Right lung (tissue), 10 donors: ENCODE measurements at places on chromosomes 5 and 9. TPM values are rescaled to one million over a fixed set of nuclear protein-coding genes. Genes with fewer than 3 reads are reported as not detected.
A peak's percentile ranks its signal among the peaks of the same experiment; 100 is the strongest.

The PCDHGA9 gene
- polyA plus RNA-seq = 4.4 TPM

The SPRY4 gene
- 46.6 TPM for polyA plus RNA-seq

GRCh38 chr5:96807075-96807654 is 580 bp downstream of the ERAP1 start:
- DNase-seq = peak; percentile 80

The HTR4 gene
- 0.91 TPM for polyA plus RNA-seq

DNA sequence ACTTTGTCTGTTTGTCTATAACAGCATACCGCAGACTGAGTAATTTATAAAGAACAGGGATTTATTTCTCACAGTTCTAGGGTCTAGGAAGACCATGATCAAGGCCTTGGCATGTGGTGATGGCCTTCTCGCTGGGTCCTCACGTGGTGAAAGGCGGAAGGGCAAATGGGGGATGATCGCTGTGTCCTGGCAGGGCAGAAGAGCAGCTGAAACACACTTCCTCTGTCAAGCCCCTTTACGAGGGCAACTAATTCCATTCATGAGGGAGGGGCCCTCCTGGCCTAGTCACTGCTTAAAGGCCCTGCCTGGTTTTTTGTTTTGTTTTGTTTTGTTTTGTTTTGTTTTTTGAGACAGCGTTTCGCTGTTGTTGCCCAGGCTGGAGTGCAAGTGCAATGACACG is 41.9 kb upstream of the UBTD2 start:
- no peak for DNase-seq
